Muscle of leg (tissue), 16 donors: ENCODE measurements at places on chromosomes 3 and 15. TPM values are rescaled to one million over a fixed set of nuclear protein-coding genes. Genes with fewer than 3 reads are reported as not detected.
A peak's percentile ranks its signal among the peaks of the same experiment; 100 is the strongest.

Gene DAZL
- not detected for polyA plus RNA-seq

- DNase-seq = no peak
Measured at GRCh38 chr15:101641894-101642293, 10.3 kb downstream of the TM2D3 start.

DNA sequence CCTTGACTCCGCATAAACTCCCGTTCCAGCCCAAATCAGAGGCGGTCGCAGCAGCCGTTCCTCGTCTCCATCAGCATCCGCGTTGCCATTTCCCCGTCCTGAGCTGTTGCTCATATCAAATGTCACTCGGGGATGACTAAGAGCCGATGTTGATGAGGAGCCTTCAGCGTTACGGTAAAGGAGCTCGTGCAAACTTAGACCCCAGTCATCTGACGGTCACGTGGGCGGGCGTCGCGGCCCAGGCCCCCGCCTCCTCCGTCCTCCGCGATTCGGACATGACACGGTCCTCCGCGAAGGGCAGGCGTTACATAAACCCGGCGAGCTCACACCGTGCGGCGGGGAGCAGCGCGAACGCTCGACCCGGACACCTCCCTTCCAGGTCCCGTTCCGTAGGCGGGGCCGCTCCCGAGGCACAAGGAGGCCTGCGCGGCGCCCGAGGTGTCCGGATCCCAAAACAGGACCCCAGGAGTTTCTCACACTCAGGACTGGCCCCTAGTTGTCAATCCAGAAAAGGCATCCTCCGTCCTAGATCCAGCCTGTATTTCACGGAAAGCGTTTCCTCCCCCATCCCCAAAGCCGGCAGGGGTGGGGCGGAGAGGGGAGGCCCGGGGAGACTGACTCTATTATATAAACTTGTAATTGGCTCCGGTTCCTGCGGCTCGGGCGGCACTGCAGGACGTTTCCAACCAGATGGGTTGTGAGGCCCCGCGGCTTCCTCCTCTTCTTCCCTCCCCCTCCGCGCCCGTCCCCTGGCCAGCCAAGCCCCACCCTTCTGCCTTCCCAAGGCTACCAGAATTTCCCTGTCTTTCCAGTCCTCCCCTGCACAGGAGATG, 100.0 kb upstream of the IGF1R start:
- peak; percentile 93 for DNase-seq

GRCh38 chr3:127174715-127175140, 18.2 kb upstream of the PRR23E start:
- no peak for DNase-seq

- DNase-seq = no peak
Measured at GRCh38 chr15:50100486-50100885, 18.5 kb downstream of the ATP8B4 start.

Gene SLC6A20
- 0.13 TPM for polyA plus RNA-seq

Gene MYLK
- polyA plus RNA-seq = 27.0 TPM

DNA sequence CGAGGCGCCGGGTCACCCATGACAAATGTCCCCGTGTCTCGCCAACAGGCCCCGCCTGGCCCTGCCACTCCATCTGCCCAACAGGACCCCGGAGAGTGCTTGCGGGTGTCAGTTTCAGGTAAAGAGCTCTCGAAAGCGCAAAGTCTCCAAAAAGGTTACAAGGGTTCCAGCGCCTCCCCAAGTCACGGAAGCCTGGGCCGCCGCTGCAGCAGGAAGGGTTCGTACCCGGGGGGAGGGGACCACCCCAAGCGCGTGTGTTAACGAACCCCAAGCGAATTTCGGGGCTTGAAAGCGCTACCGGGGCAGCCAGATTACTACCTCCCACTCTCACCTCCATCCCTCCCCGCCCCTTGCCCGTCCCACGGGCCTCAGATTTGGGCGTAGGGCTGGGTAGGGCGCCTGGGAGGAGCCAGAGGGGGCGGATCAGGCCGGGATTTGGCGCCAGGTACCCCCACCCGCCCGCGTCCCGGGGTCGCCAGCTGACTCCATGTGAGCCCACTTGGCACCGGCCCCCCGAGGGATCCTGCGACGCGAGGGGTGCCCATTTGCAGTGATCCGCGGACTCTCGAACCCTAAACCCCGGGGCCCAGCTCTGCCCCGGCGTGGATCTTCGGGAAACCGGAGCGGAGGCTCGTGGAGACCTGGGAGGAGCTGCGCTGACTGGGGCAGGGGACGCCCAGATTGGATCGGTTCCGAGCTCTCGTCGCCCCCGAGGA, 85.9 kb downstream of the NR2F2 start:
- DNase-seq = no peak
